Iris pigment epithelial cell (primary cell): ENCODE measurements at places on chromosomes 11 and 22.

GRCh38 chr11:57899378-57899777 is 124.3 kb upstream of the OR9Q1 start:
- DNase-seq: no peak

- no peak for DNase-seq
These were observed 2.8 kb downstream of the NAALADL1 start for GRCh38 chr11:65055538-65055937.

GRCh38 chr11:27234043-27234668 is 128.9 kb downstream of the CCDC34 start:
- peak; percentile 97 for DNase-seq

- peak; percentile 70 for DNase-seq
These were observed 535 bp downstream of the AQP11 start for GRCh38 chr11:77590194-77590782.

GRCh38 chr22:38085056-38085455 is 1.1 kb upstream of the SLC16A8 start:
- no peak for DNase-seq

- DNase-seq: peak; percentile 72
These were observed 81.0 kb downstream of the PRR5L start for GRCh38 chr11:36376888-36377758.

- DNase-seq: peak; percentile 96
These were observed 326.6 kb downstream of the MN1 start for GRCh38 chr22:27474711-27475547.

DNA sequence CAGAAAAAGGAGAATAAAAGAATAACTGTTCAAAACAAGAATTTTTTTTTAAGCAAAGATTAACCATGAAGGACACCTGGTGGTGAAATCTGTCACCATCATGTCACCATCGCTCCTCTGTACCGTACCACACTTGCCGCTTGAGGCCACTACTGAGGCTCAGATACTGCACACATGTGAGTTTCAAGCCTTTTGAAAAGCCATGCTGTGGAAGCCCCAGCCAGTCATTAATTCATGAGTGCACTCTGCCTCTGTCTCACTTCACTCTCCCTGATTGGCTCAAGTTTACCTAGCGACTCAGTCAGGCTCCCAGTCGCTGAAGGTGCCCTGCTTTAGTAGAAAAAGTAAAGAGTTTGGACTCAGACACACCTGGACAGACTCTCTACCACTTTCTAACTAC is 6.6 kb upstream of the MS4A12 start:
- DNase-seq: no peak

DNA sequence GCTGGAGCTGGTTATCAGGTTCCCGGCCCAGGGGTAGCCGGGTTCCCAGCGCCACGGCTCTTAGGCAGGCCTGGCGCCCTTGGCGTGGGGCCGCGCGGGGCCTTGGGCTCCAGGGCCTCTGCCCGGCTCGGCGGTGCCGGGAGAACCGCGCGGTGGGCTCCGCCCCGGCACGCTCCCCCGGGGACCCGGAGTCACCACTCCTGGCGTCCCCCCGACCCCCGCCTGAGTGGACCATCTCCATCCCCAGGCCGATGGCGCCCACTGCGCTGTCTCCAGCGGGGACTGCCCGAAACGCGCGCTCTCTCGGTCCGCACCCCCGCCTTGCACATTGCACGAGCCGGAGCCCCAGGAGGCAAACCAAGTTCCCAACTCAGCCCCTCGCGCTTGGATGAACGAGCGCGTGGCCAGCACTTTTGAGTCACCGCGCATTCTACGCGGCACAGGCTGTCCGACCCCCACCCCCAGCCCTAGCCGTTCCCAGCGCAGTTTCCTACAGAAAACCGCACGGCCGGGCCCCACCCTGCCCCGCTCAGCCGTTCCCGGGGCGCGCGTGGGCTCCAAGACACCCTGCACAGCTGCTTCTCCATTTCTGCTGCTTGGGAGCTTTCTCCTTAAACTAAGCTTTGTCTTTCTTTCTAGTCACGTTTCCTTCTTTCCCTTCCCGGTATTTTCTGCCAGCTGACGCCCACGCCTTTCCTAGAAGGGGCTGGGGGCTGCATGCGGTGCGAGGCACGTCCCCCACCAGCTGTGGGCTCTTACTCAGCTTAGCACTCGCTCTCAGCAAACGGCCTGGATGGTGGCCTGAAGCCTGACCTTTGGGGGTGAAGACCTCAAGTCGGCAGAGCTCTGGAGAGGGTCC is 650 bp upstream of the CHID1 start:
- peak; percentile 82 for DNase-seq

- no peak for DNase-seq
These were observed 4.1 kb upstream of the GAS2L1 start for GRCh38 chr22:29302402-29302680.

GRCh38 chr11:117980280-117980679 is 5.9 kb upstream of the IL10RA start:
- no peak for DNase-seq

DNA sequence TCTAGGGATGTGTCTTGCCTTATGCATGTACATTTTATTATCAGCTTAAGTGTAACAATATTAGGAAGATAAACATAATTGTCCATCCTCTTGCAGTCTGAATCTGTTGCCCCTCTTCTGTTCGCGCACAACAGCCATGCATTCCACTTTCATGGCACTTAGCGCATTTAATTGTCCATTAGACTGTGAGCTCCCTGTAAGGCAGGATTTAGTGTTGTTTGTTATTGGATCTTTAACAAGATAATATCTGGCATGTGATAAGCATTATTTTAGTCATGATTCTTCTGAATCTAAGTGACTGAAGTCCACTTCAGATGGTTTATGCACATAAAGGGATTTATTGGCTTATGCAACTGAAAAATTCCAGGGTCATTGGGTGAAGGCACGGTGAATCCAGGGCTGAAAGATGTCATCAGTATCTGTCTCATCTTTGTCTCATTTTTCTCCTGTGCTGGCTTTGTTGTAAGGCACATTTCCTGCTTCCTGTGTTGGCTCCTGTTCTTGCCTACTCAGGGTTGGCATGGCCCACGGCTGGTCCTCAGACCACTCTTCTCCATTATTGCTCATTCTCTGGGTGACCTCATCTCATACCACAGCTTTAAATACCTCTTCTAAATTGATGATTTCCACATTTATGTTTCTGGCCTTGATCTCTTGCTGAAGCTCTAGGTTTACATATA is 37.6 kb downstream of the ATXN10 start:
- peak; percentile 78 for DNase-seq
